Posterior vena cava (tissue), 2 donors: ENCODE measurements at places on chromosomes 6 and 20. TPM values are rescaled to one million over a fixed set of nuclear protein-coding genes. Genes with fewer than 3 reads are reported as not detected.

- no peak for DNase-seq
Measured at GRCh38 chr6:28865401-28866204, 58.2 kb downstream of the TRIM27 start.

DNA sequence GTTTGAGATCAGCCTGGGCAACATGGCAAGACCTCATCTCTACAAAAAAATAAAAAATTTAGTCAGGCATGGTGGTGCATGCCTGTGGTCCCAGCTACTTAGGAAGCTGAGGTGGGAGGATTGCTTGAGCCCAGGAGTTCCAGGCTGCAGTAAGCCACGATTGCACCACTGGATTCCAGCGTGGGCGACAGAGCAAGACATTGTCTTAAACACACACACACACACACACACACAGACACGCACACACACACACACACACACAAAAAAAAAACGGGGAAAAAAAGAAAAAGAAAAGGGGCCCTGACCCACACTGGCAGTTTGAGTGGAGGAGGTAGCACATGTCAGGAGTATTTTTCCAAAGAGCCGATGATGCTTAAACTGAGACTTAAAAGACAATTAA lies 122.2 kb downstream of the AFG1L start:
- no peak for DNase-seq

DNA sequence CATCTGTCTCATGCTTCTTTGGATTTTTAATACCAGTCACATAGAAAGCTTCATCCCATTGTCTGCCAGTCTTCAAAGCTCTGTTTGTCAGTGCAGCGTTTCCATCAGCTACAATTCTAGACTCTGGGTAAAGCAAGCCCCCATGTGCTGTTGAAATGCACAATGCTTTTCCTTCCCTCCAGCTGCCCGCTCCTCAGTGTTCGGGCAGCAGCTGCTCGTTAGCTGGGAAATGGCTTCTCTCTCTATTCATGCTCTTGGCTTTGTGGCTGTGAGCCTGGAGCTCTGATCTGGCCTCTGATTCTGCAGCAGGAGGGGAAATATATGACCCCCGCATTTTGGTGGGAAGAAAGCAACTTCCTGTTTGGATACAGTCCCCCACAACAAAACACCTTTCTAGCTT lies 213.0 kb upstream of the CDYL start:
- DNase-seq = no peak

ANKRD6 gene
- total RNA-seq = 16.0 TPM

PRR18 gene
- not detected for total RNA-seq
